Diencephalon (tissue), 1 donor: ENCODE measurements at places on chromosomes 13 and 19. TPM values are rescaled to one million over a fixed set of nuclear protein-coding genes. Genes with fewer than 3 reads are reported as not detected.

The COPE gene
- total RNA-seq, result 84.7 TPM

The PRDX2 gene
- 290 TPM for total RNA-seq

The ELANE gene
- total RNA-seq, result 0.69 TPM

The SLC46A3 gene
- total RNA-seq, result 5.1 TPM

The PALM3 gene
- total RNA-seq, result 6.0 TPM

The APC2 gene
- 122 TPM for total RNA-seq

The GPR4 gene
- total RNA-seq, result 0.23 TPM

The SIAH3 gene
- total RNA-seq, result 5.3 TPM

The PSG4 gene
- total RNA-seq, result not detected

The EBI3 gene
- 0.23 TPM for total RNA-seq

The SARS2 gene
- total RNA-seq, result 9.0 TPM

The SYDE1 gene
- 3.9 TPM for total RNA-seq

The SIGLEC5 gene
- total RNA-seq, result 0.23 TPM

The CABP5 gene
- not detected for total RNA-seq

The KLK15 gene
- not detected for total RNA-seq

The GARIN5A gene
- total RNA-seq, result 7.2 TPM

The GZMM gene
- not detected for total RNA-seq

The SDHAF1 gene
- 17.3 TPM for total RNA-seq

The AMH gene
- total RNA-seq, result 1.8 TPM

The UTP14C gene
- total RNA-seq, result 32.8 TPM

The ATP8B3 gene
- total RNA-seq, result 0.69 TPM

The GFY gene
- total RNA-seq, result not detected
